Effector memory CD4-positive, alpha-beta T cell (primary cell): ENCODE measurements at places on chromosomes 11 and 22.

GRCh38 chr11:69351460-69351859 is 57.5 kb downstream of the MYEOV start:
- DNase-seq, result no peak
- no peaks in the 10 kb centered on the region for H3K36me3 ChIP-seq
- no peaks in the 10 kb centered on the region for H3K4me1 ChIP-seq
- H3K27ac ChIP-seq, result no peak overlapping the region
- no peak overlapping the region for H3K4me3 ChIP-seq

DNA sequence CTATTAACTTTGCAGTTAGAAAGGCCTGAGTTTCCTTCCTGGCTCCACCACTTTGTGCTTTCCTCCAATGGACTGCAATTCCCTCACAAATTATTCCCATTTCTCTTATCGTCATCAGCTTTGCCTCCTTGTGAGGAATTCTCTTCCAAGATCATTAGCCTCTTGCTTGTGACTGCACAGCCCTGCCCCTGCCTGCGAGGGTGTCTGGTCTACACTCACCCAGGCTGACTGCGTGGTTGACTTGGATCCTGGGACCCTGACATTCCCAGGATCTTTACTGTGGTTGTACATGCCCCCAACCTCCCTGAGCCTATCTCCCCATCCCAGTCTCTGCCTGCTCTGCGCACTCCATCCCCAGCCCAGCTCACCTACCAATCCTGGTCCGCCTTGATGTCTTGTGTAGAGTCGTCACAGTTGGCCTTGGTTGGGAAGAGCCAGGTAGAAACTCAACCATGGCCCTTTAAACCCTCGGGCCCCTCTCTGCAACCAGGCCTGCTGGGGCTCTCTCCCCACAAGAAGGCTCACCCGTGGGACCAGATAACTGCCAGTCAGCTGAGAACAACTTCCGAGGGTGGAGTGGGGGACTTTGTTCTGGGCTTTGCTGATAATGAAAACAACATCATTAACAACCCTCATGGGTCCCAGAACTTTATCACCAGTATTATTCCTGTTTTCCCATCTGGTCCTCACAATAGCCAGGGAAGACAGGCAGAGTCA is at the start of gene OR2AT4:
Gene OR2AT4, minus strand, starts transcription at position 421 of the 717 bp plus-strand sequence.
- no peak within 1 kb of the TSS for H3K4me3 ChIP-seq
- no peaks in the 10 kb centered on the region for H3K4me1 ChIP-seq
- peaks cover 5% of the 10 kb centered on the region for H3K27me3 ChIP-seq
- H3K36me3 ChIP-seq, result no peaks in the 10 kb centered on the region
- no peak within 1 kb of the TSS for H3K27ac ChIP-seq

GRCh38 chr11:74720596-74721478 is 10.4 kb downstream of the CHRDL2 start:
- no peak overlapping the region for H3K27ac ChIP-seq
- DNase-seq, result no peak
- H3K4me3 ChIP-seq, result no peak overlapping the region
- no peaks in the 10 kb centered on the region for H3K36me3 ChIP-seq
- H3K27me3 ChIP-seq, result no peaks in the 10 kb centered on the region

GRCh38 chr11:108302121-108302785 is 79.4 kb downstream of the ATM start:
- H3K27ac ChIP-seq, result no peak overlapping the region
- no peak for DNase-seq
- H3K4me1 ChIP-seq, result no peaks in the 10 kb centered on the region
- H3K27me3 ChIP-seq, result no peaks in the 10 kb centered on the region

GRCh38 chr22:27148055-27148454 is 490.7 kb downstream of the MIAT start:
- H3K36me3 ChIP-seq, result no peaks in the 10 kb centered on the region
- H3K27me3 ChIP-seq, result peaks cover 3% of the 10 kb centered on the region
- no peaks in the 10 kb centered on the region for H3K4me1 ChIP-seq
- DNase-seq, result no peak
- no peak overlapping the region for H3K27ac ChIP-seq
